ENCODE measurements at places on chromosomes 7 and 10.
A peak's percentile ranks its signal among the peaks of the same experiment; 100 is the strongest.

DNA sequence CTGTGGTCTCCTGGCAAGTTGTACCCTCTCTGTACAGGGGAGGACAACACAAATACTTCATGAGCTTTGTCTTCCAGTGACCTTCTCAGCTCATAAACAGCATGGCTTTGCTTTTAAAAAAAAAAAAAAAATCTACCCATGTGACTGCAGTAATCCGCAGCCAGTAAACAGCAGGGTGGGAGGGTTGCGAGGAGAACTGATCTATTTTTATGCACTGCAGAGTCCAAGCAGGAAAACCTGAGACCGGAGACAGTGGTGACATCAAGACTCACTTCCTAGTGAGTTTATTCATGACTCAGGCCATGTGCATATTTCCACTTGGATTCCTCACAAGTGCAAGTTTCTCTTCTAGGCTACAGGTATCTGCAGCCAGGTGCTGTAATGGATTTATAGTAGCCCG is 127.9 kb downstream of the NRF1 start:
- DNase-seq = no peak

GRCh38 chr7:130493275-130493873 is 1.5 kb downstream of the MEST start:
- no peak for DNase-seq

DNA sequence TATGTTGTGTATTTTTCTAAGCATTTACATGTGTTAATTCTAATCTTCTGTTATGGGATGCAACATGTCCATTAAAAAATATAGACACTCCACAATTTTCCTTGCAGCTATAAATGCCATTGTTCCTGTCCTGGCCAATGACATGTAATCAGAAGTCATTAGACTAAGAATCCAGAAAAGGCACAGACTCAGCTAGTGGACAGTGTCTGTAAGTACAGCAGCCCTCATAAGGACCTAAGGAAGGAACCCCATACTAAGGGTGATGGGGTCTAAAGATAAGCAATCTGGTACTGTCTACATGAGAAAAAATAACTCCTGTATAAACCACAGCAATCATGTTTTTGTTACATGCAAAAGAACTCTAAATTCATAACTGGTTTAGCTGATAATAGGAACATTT is 115.9 kb downstream of the GPR85 start:
- no peak for DNase-seq

DNA sequence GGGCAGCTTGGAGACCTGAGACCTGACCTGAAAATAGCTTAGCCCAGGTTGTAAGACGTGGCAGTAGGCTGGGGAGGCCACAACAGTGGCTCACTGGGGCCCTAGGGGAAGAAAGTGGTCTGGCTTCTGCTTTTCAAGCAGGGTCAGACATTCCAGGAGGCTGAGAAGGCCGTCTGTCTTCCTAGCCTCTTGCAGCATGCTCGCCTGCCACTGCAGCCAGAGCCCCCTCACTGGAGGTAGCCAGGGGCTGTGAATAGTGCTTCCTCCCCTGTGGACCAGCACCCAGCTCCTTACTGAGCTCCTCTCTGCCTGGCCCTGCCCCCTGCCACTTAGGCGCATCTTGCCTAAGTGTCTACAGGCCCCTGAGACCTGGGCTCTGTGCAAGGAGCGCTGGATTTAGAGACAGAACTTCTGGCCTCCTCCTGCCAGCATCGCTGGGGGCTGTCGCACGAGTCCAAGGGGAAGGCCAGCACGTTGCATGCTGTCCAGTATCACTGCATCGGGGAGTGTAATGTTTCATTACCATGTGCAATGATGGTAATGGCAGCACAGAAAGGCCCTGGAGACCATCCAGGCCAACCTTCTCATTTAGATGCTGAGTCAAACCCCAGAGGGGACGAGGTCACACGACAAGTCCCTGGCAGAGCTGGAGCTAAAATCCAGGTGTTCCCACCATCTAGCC is 12.7 kb downstream of the ZMIZ1 start:
- DNase-seq = no peak

DNA sequence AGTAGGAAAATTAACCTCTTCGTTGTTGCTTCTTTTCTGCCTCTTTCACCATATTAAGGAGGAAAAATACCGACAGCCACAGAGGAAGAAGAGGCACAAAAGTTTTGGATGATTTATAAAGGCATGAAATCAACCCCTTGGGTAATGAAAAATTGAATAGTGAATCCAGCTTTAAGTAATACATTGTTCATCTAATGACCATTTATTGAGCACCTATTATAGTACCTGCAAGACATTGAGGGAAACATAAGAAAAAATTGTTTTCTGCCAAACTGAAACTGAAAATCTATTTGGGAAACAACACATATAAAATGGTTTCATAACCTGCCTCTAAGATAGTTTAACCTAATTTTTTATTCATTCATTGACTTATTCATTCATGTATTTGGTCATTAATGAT is 8.2 kb downstream of the ECHDC3 start:
- DNase-seq = no peak

DNA sequence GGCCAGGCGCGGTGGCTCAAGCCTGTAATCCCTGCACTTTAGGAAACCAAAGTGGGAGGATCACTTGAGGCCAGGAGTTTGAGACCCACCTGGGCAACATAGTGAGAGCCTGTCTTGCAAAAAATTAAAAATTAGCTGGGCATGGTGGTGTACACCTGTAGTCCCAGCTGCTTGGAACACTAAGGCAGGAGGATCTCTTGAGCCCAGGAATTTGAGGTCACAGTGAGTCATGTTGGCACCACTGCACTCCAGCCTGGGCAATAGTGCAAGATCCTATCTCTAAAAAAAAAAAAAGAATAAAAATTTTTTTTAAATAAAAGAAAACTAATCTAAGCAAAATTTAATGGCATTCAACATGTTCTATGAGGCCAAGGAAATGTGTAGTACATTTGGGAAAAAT is 44.9 kb upstream of the UBN2 start:
- no peak for DNase-seq

DNA sequence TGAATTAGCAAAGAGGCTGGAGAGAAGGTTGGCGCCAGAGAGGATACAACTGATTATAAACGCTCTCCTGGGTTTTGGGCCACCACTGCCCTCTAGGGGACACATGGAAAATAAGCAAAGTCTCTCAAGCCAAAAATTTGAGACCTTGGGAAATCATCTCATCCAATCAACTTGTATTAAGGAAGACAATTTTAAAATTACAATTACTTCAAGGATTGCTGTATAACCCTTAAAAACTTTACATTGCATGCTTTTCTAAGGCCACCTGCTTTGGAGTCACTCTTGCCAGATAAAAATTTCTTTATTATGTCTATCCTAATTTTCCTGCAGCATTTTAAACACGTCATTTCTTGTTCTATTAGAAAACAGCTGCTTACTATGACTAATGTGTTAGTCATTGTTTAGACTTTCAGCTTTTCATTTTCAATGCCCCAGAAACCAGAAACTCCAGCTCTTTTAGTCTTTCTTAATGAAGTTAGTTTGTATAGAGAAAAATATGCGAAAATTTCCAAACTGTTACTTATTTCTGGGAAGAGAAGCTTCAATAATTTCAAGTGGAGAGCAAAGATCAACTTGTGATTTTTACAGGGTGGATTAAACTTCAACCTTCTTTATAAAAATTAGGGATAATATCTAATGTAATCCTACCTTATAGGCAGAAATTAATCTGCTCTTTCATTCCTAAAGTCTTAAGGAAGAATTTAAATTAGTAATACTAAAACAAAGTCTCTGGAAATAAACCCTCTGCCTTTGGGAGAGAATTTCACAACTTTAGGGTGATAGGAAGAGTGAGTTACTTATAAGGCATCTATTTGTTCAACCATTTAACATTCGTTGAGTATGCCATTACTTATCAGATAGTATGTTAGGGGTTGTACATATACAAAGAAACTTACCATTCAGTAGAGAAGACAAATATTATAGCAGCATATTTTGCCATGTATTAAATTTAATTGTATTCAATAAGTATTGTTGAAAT is 20.6 kb upstream of the RHOBTB1 start:
- DNase-seq = peak; percentile 82

DNA sequence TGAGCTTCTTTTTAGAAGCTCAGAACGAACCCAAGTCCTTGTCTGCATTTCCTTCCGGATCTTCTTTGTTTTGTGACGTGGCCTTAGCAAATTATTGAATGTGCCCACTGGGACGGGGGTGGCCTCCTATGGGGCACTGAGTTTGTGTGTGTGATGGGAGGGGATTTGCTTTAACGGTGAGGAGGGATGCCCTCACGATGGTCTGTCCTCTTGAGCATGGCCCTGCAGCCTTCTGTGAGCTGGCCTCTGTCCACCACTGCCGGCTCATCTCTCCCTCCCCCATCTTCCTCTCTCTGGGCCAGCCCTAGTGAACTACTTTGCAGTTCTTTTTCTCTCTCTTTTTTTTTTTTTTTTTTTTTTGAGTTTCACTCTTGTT is 62.9 kb upstream of the MKRN1 start:
- no peak for DNase-seq
